ENCODE measurements at places on chromosomes 6 and 20. TPM values are rescaled to one million over a fixed set of nuclear protein-coding genes. Genes with fewer than 3 reads are reported as not detected.
A peak's percentile ranks its signal among the peaks of the same experiment; 100 is the strongest.

SLC32A1 gene
- total RNA-seq, result not detected

NFATC2 gene
- total RNA-seq, result 15.8 TPM

PPP1R14C gene
- total RNA-seq, result 3.6 TPM

BCKDHB gene
- 27.3 TPM for total RNA-seq

FAM210B gene
- 8.7 TPM for total RNA-seq

CENPW gene
- 66.4 TPM for total RNA-seq

GMEB2 gene
- total RNA-seq, result 18.8 TPM

KCNK17 gene
- not detected for total RNA-seq

MUC21 gene
- total RNA-seq, result not detected

GRCh38 chr20:35619196-35620095 is 3.8 kb downstream of the SPAG4 start:
- DNase-seq, result peak; percentile 96

DNA sequence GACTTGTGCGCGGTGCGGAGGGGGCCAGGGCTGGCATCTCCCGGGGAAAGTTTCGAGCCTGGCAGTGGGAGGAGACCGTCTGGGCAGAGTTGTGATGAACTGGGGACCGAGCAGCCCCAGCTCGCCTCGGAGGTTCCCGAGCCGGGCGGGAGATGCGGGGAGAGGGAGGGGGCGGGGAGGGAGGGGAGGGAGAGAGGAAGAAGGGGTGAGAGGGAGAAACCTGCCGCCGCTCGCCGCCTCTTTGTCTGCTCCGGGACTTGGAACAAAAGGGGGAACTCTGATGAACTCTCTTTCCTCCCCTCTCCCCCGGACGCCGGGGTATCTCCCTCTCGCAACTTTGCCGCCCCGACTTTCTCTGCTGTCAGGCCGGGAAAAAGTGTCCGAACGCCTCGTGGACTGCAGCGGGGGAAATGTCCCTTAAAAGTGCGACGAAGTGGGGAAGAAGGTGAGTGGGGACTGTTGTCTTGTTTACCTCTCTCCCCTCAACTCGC is 72.7 kb downstream of the SOX4 start:
- DNase-seq, result no peak

- DNase-seq, result no peak
These were observed 97.2 kb downstream of the SYNDIG1 start for GRCh38 chr20:24566656-24567055.

DNA sequence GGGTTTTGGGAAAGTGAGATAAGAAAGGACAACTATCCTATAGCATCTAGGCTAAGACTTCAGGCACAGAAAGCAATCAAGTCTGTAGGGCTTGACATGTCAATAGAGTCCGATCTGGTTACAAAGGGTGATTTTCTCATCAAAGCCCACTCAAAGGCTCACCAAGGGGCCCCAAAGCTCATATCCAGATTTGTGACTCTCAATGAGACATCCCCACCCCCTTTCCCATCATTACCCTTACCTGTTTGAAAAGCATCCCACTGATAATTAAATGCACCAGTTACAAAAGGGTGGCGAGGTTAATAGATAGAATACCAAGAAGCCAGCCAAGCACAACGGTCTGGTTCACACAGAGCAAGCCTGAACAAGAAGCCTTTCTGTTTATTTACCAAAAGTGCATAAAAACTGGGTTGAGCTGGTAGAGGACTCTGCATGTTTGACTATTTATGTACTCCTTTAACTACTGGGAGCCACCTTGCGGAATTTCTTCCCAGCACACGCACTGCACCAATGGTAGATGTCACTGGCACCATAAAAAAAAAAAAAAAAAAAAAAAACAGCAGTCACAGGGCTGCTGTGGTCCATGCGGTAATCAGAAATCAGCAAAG is 6.1 kb downstream of the JAG1 start:
- no peak for DNase-seq

DNA sequence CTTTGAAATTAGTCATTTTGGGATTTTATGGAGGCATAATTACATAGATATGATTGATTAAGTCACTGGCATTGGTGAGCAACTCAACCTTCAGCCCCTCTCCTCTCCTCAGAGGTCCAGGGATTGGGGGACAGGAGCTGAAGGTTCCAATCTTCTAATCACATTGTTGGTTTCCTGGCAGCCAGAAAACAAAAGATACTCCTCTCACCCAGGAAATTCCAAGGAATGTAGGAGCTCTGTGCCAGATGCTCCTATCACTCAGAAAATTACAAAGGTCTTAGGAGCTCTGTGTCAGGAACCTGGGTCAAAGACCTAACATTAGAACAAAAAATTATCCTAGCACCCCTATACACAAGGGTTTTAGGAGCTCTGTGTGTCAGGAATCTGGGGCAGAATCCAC is 679.7 kb upstream of the ID4 start:
- DNase-seq, result no peak

DNA sequence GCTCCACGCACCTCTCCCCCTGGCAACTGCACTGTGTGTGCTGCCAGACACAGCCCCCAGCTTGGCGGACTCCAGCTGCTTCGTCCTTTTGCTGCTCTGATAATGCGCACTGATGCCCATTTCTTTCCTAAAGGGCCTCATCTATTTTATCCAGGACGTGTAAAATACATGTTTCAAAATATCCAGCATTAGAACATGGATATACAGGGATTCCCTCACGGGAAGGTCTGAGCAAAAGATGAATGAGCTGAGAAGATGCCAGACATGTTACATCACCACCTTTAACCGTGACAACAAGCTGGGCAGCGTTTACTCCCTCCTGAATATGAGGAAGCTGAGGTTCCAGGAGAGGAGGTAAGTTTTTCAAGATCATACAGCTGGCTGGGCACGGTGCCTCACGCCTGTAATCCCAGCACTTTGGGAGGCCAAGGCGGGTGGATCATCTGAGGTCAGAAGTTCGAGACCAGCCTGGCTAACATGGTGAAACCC is 32.8 kb downstream of the TNXB start:
- DNase-seq, result no peak

DNA sequence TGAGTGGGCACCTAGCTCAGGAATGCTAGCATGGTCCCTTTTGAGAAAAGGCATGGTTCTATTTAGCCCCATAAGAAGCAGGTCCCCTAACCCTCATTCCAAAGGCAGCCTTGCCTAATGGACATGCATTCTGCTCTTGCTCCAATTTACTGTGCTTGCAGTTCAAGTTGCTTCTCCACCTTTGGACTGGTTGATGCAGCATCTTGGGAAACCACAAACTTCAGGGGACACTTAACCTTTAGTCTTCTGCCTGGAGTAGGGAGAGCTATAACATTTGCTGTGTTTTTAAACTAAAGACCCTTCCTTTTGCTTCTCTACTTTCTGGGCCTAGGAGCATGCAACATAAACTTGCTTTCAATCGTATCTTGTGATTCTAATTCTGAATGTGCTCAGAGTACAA is 5.1 kb upstream of the PHF3 start:
- no peak for DNase-seq

GRCh38 chr6:104046426-104046825 is 813.3 kb downstream of the HACE1 start:
- DNase-seq, result no peak

DNA sequence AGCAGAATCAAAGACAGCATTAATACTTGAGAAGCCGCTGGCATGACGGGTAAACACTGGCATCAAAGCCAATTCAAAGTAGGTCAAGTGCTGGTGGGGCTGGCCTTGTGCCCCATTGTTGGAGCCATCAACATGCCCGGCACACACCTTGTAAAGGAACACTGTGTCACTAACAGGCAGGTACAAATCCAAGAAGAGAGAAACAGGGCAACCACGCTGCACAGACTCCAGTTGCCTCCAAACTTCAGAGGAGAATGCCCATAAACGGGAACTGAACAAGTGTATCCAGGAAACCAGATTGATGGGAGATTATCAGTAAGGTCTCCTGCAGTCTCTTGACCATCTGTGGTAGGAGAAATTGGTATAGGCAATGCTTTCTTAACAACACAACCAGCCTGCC is 127.0 kb upstream of the STXBP5 start:
- DNase-seq, result no peak

GRCh38 chr6:3019065-3019464 is 19.4 kb downstream of the NQO2 start:
- no peak for DNase-seq

DNA sequence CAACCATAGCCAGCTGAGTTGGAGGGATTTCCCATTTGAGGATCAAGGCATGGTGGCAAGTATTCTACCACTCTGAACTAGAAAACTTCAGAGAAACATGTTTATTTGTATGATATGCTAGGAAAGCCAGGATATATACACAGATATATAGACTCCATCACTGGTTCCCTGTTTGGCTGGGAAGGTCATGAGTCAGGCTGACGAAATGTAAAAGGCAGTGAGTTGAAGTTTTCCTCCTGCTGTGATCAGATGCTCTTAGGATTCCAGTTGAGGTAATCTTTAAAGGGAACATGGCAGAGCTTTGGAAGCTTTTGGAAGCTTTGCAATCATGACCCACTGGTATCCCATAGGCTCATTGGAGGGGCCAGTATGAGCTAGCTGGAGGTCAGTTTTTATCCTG is 1369.1 kb downstream of the EPHA7 start:
- no peak for DNase-seq

DNA sequence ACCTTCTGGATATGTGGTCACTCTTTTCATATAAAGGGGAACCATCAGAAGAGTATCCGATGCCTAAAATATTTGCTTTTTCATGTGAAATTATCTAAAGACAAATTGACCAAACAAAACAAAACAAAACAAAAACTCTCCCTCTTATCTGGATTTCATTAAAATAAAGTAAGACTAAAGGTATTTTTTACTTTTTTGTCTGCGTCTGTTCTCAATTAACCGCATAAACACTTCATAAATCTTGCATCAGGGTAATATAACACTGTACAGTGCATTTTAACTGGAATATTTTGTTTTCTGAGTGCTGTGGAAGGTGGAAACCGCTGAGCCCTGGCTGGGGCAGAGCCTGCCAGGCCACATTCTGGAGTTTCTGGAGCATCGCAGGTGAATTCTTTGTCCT is 234.1 kb upstream of the ZFP64 start:
- no peak for DNase-seq

- no peak for DNase-seq
These were observed 39.1 kb upstream of the ARHGAP18 start for GRCh38 chr6:129748901-129749748.

GRCh38 chr6:79427721-79428120 is 109.5 kb downstream of the LCA5 start:
- DNase-seq, result no peak

DNA sequence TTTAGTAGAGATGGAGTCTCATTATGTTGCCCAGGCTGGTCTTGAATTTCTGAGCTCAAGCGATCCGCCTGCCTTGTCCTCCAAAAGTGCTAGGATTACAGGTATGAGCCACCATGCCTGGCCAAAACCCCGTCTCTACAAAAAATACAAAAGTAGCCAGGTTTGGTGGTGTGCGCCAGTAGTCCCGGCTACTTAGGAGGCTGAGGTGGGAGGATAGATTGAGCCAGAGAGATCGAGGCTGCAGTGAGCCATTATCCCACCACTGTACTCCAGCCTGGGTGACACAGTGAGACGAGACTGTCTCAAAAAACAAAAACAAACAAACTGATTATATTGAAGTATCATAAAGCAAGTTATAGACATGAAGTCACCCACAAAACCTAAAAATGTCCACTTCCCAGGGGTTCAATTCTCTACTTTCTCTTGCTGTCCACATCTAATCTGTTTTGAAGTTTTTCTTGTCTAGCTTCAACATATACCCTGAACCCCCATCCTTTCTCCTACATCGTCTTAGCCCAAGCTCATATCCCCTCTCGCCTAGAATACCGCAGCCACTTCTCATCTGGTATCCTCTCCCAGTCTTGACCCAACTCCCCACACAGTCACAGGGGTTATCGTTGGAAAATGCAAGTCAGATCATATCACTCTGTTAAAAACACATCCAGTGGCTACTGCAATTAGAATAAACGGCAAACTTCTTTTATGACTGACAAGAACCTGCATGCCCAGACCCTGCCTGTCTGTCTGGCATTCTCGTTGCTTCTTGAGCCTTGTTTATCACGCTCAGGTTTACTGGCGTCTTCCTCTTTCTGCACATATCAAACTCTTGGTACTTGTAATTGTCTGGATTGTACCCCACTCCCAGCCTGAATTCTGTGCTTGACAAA is 20.1 kb upstream of the NCOA3 start:
- DNase-seq, result no peak

DNA sequence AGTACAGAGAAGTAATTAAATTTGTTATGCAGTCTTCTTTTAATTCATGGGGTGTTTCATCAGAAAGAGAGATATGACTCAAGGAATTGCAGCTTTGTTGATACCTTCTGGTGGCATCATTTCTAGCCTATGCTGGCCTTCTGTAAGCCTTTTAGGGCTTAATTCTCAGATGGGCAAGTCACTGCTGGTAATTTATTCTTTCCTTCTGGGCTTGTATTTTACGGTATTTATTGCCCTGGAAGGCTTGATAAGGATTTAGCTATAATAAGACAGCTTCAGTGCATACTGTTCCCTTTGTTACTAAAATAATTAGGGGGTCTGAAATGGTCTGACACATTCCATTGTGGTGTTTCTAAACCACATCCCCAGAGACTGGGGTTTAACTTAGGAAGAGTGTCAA is 57.9 kb upstream of the EMILIN3 start:
- DNase-seq, result no peak

- peak; percentile 30 for DNase-seq
These were observed 38.7 kb downstream of the DACT2 start for GRCh38 chr6:168280899-168281245.

DNA sequence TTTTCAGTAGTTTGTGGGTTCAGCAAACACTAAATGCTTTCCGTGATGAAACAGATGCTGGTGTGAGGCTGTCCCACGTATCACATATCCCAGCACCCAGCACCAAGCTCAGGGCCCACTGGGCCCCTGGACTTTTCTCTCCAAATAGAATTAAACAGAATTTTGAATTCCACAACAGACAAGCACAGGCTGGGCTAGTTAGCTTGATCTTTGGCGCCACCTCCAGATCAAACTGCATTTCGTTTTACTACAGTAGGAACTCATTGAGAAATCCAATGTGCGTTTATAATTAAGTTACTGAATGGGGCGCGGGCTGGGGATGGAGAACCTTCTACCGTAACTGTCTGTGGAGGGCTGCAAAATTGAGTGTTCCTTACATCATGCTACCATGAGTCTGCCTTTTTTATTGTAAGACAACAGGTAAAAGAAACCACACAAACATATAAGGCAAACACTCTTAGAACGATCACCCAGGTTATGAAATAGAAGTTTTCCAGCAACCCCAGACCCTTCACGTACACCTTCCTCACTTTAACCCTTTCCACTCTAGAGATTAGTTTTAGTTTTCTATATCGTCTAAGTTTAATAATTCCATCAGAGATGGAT is 107.8 kb downstream of the ZFP64 start:
- DNase-seq, result peak; percentile 80

- DNase-seq, result no peak
These were observed 31.0 kb upstream of the GSTA5 start for GRCh38 chr6:52871621-52872020.

- no peak for DNase-seq
These were observed 303.0 kb downstream of the PRL start for GRCh38 chr6:21993841-21994240.

DNA sequence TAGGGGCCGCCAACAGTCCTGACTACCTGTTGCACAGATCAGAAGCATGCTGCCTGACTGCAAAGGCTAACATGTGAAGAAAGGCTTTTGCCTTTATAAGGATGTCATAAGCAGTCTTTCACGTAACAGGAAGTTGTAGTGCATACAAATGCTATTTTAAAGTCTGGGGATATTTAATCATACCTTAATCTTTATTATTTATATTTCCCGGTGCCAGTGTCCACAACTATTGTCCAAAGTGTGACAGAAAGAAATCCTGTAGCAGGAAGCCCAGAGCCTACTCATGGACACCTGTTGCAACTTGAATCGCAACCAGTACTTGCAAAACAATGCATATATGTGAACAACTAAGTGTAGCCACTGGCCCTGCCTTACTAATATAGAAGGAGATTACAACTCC is 235.8 kb downstream of the ALDH8A1 start:
- peak; percentile 4 for DNase-seq
